ENCODE measurements at places on chromosomes 5 and 9.

DNA sequence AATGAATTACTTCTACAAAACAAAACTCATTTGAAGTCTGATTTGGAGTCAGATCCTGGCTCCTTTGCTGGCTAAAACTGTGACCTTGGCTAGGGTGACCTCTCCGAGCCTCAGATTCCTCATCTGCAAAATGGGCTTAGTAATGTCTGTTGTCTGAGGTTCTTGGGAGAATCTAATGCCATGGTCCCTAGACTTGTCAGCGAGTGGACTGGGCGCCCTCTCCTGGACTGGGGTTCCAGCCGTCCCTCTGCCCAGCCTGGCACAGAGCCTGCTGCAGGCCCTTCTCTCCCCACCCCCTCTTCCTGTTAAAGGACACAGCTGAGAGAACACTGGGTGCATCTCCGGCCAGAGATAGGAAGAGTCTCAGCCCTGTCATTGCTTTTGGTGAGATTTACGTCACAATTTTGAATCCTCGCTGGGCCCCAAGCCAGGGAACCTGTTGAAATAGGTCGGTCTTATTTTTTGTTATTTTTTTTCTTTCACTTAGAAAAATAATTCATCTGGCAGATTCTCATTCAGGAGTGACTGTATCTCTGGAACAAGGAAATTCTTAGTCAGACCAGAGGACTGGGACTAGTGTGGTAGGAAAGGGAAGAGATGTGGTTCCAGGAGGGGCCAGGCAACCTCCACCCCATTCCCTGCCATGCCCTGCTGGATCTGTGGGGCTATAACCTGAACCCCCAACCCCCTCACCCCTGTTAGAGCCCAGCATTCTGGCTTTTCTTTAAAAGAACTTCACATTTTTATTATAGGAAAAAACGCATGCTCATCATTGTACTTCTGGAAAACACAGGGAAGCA, 48.2 kb upstream of the RPL26L1 start:
- H3K27ac ChIP-seq, result no peak overlapping the region
- H3K36me3 ChIP-seq, result peaks cover 12% of the 10 kb centered on the region
- peak; percentile 58 for DNase-seq
- no peaks in the 10 kb centered on the region for H3K27me3 ChIP-seq
- H3K4me1 ChIP-seq, result peaks cover 2% of the 10 kb centered on the region
- no peak overlapping the region for H3K4me3 ChIP-seq

DNA sequence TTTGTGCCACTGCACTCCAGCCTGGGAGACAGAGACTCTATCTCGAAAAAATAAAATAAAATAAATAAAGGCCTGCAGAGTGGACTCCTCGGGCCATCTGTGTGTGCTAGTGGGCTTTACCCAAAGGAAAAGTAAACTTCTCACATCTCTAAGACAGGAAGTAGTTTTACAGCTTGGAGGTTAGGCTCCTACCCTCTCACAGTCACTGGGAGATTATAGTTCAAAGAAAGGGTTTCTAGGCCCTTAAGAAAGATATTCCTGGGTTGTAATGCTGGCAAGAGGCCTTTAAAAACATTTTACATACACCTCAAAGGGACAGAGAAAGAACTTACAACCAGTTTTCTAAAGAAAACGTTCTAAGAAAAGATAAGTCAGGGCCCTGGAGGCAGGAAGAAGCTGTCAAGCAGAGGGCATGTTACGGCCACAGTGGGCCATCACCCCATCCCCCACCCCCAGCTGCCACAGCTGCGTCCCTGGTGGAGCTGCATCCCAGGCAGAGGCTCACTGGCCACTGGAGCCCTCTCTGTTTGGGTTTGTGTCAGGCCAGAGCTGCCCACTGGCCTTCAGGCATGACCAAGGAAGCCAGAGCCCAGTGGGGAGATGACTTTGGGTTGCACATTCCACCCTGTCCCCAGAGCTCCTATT, 78.1 kb upstream of the CDK20 start:
- peaks cover 12% of the 10 kb centered on the region for H3K27me3 ChIP-seq
- H3K27ac ChIP-seq, result no peak overlapping the region
- peaks cover 15% of the 10 kb centered on the region for H3K4me1 ChIP-seq
- DNase-seq, result no peak
- H3K36me3 ChIP-seq, result no peaks in the 10 kb centered on the region

GRCh38 chr5:84724683-84725082, 340.0 kb upstream of the EDIL3 start:
- no peak overlapping the region for H3K4me3 ChIP-seq
- H3K27ac ChIP-seq, result no peak overlapping the region
- DNase-seq, result no peak
- H3K4me1 ChIP-seq, result no peaks in the 10 kb centered on the region

DNA sequence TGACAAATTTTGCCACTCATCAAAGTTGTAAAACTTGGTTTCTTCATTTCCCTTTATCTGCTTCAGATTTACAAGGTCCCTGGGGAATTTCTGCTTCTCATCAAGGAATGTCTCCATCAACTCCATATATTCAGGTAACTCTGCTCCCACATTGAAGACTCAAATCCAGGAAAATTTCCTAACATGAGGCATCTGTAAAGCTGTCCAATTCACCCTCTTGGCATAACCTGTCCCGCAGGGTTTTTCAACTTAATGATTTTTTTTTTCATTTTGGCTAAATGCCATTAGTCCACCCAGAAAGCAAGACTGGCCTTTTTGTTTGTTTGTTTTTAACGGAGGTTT, 50.2 kb upstream of the SLC30A5 start:
- H3K4me3 ChIP-seq, result no peak overlapping the region
- no peaks in the 10 kb centered on the region for H3K27me3 ChIP-seq
- DNase-seq, result no peak
- no peaks in the 10 kb centered on the region for H3K36me3 ChIP-seq

GRCh38 chr5:98994611-98995010, 65.8 kb upstream of the CHD1 start:
- no peaks in the 10 kb centered on the region for H3K36me3 ChIP-seq
- no peak for DNase-seq
- no peak overlapping the region for H3K4me3 ChIP-seq
- H3K27ac ChIP-seq, result no peak overlapping the region
- H3K4me1 ChIP-seq, result peaks cover 12% of the 10 kb centered on the region

DNA sequence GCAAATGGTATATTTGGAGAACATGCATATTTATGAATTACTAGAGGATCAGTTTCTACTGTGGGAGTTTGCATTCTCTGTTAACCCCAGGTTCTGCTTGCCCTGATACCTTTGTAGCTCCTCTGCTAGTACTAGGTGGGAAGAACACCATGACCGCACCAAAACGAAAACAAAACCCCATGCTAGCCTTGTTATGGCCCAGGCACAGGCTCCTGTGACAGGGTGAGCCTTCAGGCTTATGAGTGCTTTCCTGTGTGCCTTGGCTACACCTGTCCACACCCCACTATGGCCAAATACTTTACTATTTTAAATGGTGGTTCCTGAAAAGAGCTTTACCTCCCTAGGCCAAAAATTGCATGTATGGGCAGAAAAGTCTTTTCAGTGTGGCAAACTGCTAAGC, 94.8 kb downstream of the PPIC start:
- H3K4me3 ChIP-seq, result no peak overlapping the region
- no peaks in the 10 kb centered on the region for H3K4me1 ChIP-seq
- H3K36me3 ChIP-seq, result peaks cover 4% of the 10 kb centered on the region
- no peaks in the 10 kb centered on the region for H3K27me3 ChIP-seq
- no peak for DNase-seq

DNA sequence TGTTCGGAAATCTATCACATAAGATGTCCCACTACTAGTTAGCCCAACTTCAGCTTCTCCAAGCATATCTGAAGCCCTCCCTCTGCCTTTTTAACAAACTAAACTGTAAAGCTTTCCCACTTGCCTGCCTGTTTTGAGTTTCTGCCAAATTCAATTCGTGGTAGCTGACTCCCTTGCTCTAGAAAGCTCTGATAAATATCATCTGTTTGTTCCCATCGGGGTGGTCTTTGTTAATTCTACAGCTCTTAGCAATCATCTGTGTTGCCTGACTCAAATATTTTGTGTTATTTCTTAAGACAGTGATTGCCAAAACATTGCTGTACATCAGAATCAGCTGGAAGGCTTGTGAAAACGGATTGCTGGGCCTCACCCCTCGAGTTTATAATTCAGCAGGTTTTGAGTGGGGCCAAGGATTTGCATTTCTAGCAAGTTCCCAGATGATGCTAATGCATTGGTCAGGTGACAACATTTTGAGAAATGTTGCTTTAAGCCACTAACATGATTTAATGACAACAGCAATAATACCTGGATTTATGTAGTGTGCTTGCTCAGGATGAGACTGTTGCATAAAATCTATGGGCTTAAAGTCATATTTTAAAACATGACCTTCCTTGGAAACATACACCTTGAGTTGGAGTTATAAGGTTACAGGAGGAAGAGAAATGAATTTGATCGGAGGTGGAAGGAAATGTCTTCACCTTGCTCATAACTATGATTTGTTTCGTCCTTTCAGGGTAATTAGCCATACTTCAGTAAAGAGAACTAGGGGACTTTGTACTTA, 631.9 kb downstream of the PSAT1 start:
- H3K4me3 ChIP-seq, result no peak overlapping the region
- H3K27me3 ChIP-seq, result no peaks in the 10 kb centered on the region
- no peaks in the 10 kb centered on the region for H3K36me3 ChIP-seq
- H3K4me1 ChIP-seq, result no peaks in the 10 kb centered on the region
- H3K27ac ChIP-seq, result no peak overlapping the region
- no peak for DNase-seq

DNA sequence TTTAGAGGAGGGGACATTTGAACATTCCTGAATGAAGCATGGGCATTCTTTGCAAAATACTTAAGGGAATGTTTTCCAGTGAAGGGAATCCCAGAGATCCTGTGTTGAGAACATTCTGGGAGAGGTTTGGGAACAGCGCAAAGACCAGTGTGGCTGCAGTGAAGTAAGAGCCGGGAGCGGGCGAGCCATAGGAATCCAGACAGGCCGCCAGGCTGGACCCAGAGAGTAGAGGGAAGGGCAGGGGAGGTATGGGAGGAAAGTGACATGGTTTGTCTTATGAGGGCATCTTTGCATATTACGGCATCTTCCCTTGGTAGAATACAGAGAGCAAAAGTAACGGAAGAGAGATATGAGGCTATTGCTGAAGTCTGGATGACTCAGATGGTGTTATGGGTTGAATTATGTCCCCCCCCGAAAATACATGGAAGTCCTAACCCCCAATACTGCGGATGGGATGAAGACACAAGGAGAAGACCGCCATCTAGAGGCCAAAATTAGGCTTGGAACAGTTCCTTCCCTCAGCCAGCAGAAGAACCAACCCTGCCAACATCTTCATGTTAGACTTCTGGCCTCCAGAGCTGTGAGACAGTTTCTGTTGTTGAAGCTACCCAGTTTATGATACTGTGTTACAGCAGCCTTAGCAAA, 268.2 kb downstream of the MAST4 start:
- DNase-seq, result peak; percentile 37
- H3K36me3 ChIP-seq, result no peaks in the 10 kb centered on the region
- no peak overlapping the region for H3K4me3 ChIP-seq
- H3K4me1 ChIP-seq, result peaks cover 3% of the 10 kb centered on the region

GRCh38 chr9:71985297-71985911, 74.0 kb downstream of the C9orf85 start:
- H3K4me1 ChIP-seq, result no peaks in the 10 kb centered on the region
- H3K36me3 ChIP-seq, result no peaks in the 10 kb centered on the region
- H3K27ac ChIP-seq, result no peak overlapping the region

DNA sequence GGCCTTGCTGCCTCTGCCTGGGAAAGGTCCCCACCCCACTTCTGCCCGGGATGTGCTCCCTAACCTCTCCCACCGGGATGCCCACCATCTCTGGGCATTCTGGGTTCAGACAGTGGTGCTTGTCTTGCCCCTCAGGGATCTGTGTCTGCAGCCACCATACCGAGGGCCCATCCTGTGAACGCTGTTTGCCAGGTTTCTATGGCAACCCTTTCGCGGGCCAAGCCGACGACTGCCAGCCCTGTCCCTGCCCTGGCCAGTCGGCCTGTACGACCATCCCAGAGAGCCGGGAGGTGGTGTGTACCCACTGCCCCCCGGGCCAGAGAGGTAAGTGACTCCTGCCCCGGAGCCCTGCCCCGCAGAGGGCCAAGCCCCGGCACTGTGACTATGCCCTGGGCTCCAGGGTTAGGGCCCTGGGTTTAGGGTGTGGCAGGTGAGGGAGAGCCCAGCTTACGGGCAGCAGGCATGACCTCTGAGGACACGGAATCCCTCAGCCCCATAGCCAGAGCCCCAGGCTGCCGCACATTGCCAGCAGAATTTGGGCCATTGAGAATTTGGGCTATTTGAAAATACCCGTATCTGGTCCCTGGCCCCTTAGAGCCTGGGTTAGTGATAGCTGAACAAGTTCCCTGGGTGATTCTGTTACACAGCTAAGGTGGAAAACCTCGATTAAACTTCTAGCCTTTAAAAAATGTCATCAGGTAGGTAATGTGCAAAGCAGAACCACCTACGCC, 35.3 kb upstream of the AIF1L start:
- DNase-seq, result no peak
- peaks cover 4% of the 10 kb centered on the region for H3K27me3 ChIP-seq
- no peaks in the 10 kb centered on the region for H3K4me1 ChIP-seq
- H3K36me3 ChIP-seq, result no peaks in the 10 kb centered on the region

DNA sequence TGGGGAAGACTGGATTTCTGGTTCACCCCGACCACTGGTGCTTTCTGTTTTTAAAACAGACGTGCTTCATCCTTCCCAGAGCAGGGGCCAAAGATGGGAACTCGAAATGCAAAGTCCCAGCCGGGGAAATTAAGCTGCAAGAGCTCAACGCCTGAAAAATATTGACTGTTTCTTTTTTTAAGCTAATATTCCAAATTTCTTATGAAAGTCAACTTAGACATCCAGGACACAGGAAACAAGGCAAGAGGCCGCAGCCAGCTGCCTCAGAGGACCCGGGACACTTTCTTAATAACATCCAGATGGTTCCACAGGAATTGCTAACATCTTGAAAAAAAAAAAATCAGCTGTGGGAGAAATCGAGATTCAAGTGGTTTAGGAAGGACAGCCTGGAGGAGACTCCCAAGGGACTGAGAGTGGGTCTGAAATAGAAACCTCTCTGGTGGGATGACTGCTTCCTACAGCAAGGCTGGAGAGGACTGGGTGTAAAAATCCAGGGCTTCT, 144.9 kb downstream of the FGF1 start:
- DNase-seq, result no peak
- no peaks in the 10 kb centered on the region for H3K36me3 ChIP-seq
- peaks cover 2% of the 10 kb centered on the region for H3K27me3 ChIP-seq
- no peaks in the 10 kb centered on the region for H3K4me1 ChIP-seq
- H3K27ac ChIP-seq, result no peak overlapping the region
- H3K4me3 ChIP-seq, result no peak overlapping the region

GRCh38 chr5:58924306-58924705, 341.4 kb downstream of the RAB3C start:
- no peaks in the 10 kb centered on the region for H3K36me3 ChIP-seq
- DNase-seq, result no peak
- H3K4me1 ChIP-seq, result peaks cover 44% of the 10 kb centered on the region
- H3K27ac ChIP-seq, result no peak overlapping the region
